Panc1 (cell line): ENCODE measurements at places on chromosomes 12 and 14. TPM values are rescaled to one million over a fixed set of nuclear protein-coding genes. Genes with fewer than 3 reads are reported as not detected.

ACSM4 gene
- not detected for total RNA-seq

DNA sequence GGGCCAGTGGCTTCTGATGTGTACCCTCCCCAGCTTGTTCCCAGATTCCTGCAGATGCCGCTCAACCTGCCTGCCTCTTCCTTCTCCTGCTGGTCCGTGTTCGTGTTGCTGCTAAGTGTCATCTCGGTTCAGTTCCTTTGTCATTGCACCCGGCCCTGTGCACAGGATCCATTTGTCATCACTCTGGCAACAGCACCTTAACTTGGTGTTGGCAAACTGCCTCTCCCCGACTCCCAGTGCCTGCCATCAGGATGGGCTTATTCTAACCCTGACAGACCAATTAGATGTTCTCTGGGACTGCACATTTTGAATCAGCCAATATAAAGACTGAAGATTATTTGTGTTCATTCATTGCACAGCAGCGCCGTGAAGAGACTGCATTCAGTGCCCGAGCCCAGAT lies 73.3 kb downstream of the CCDC92 start:
- H3K27ac ChIP-seq: no peak overlapping the region
- H3K4me3 ChIP-seq: no peak overlapping the region
- no peak for DNase-seq
- no peaks in the 10 kb centered on the region for H3K36me3 ChIP-seq
- no peaks in the 10 kb centered on the region for H3K4me1 ChIP-seq

DNA sequence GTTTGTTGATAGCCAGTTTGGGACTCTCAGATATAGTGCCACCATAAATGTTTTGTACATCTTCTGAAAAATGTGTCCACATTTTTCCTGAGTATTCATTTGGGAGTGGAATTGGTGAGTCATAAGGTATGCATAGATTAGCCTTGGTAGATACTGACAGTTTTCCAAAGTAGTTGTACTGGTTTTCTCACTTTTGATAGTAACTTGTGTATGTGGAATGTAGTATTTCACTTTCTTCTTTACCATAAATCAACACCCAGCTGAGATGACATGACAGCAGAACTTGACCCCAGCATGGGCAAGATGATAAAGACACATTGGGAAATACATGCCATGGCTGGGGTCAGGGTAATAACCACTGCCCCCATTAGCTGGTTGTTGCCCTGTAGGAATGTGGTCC lies 5.4 kb downstream of the FBXW8 start:
- DNase-seq: no peak
- H3K27ac ChIP-seq: no peak overlapping the region
- no peaks in the 10 kb centered on the region for H3K27me3 ChIP-seq
- H3K4me1 ChIP-seq: peaks cover 14% of the 10 kb centered on the region
- H3K36me3 ChIP-seq: no peaks in the 10 kb centered on the region; the same call in 1 of the 2 replicates

GRCh38 chr12:7154901-7155470 lies 24.8 kb downstream of the CLSTN3 start:
- H3K27me3 ChIP-seq: no peaks in the 10 kb centered on the region
- no peaks in the 10 kb centered on the region for H3K4me1 ChIP-seq
- no peak for DNase-seq
- H3K27ac ChIP-seq: no peak overlapping the region

DNA sequence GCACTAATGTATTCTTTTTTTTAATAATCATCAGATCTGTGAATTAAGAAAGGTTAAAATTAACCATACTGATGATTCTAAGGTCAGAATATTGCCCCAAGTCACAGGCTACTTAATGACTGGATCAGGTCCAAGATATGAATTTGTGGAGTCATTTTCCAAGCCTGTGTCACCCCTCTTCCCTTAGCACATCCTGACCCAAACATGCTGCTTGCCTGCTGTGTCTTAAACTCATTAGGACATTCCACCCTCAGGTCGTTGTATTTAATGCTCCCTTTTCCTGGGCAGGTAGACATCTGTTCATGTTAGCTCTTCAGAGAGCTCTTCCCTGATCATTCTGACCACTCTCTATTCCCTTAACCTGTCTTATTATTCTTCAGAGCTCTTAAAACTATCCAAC lies 463.5 kb upstream of the PDE3A start:
- no peaks in the 10 kb centered on the region for H3K27me3 ChIP-seq
- H3K4me1 ChIP-seq: no peaks in the 10 kb centered on the region
- no peak for DNase-seq
- no peak overlapping the region for H3K4me3 ChIP-seq
- no peak overlapping the region for H3K27ac ChIP-seq
- H3K36me3 ChIP-seq: no peaks in the 10 kb centered on the region

ADAM21 gene
- 0.08 TPM for total RNA-seq

GRCh38 chr14:49014476-49014875 lies 571.7 kb downstream of the RPS29 start:
- no peak overlapping the region for H3K27ac ChIP-seq
- no peak for DNase-seq
- no peaks in the 10 kb centered on the region for H3K4me1 ChIP-seq
- no peak overlapping the region for H3K4me3 ChIP-seq

SCNN1A gene
- 17.1 TPM for total RNA-seq

- H3K4me1 ChIP-seq: peaks cover 100% of the 10 kb centered on the region
- DNase-seq: no peak
- no peaks in the 10 kb centered on the region for H3K36me3 ChIP-seq
- H3K27me3 ChIP-seq: no peaks in the 10 kb centered on the region
These were observed 18.5 kb downstream of the NCOR2 start for GRCh38 chr12:124548854-124549378.

SLC2A3 gene
- 0.51 TPM for total RNA-seq

- no peak overlapping the region for H3K27ac ChIP-seq
- H3K4me1 ChIP-seq: no peaks in the 10 kb centered on the region
- no peaks in the 10 kb centered on the region for H3K36me3 ChIP-seq
- no peak for DNase-seq
These were observed 154.9 kb downstream of the CHST11 start for GRCh38 chr12:104611671-104612070.

- no peaks in the 10 kb centered on the region for H3K27me3 ChIP-seq
- no peak overlapping the region for H3K4me3 ChIP-seq
- no peak for DNase-seq
- H3K36me3 ChIP-seq: no peaks in the 10 kb centered on the region; the same call in 1 of the 2 replicates
- no peak overlapping the region for H3K27ac ChIP-seq
- no peaks in the 10 kb centered on the region for H3K4me1 ChIP-seq
These were observed 66.3 kb downstream of the CKB start for GRCh38 chr14:103456167-103456835.

- H3K4me1 ChIP-seq: no peaks in the 10 kb centered on the region; the same call in 1 of the 2 replicates
- peak; percentile 32 for DNase-seq
- no peaks in the 10 kb centered on the region for H3K36me3 ChIP-seq
- H3K4me3 ChIP-seq: peak overlapping the region; percentile 45
- H3K27ac ChIP-seq: peak overlapping the region; percentile 65; the same call in 1 of the 2 replicates
These were observed 645 bp downstream of the FOXA1 start for GRCh38 chr14:37594238-37594970.

PNP gene
- total RNA-seq: 35.1 TPM

GRCh38 chr12:128685903-128686475 lies 137.8 kb downstream of the SLC15A4 start:
- no peak for DNase-seq
- no peaks in the 10 kb centered on the region for H3K4me1 ChIP-seq
- no peak overlapping the region for H3K27ac ChIP-seq
- no peaks in the 10 kb centered on the region for H3K36me3 ChIP-seq
- H3K4me3 ChIP-seq: no peak overlapping the region

- H3K4me3 ChIP-seq: no peak overlapping the region
- H3K4me1 ChIP-seq: no peaks in the 10 kb centered on the region
- no peaks in the 10 kb centered on the region for H3K27me3 ChIP-seq
- DNase-seq: no peak
These were observed 90.3 kb downstream of the DDHD1 start for GRCh38 chr14:53062856-53063255.

- H3K4me3 ChIP-seq: no peak overlapping the region
- no peak for DNase-seq
- H3K27me3 ChIP-seq: no peaks in the 10 kb centered on the region
- H3K36me3 ChIP-seq: no peaks in the 10 kb centered on the region
- peak overlapping the region; percentile 87 for H3K27ac ChIP-seq
- H3K4me1 ChIP-seq: peaks cover 26% of the 10 kb centered on the region
These were observed 123.1 kb upstream of the KRR1 start for GRCh38 chr12:75634244-75635222.

KRT86 gene
- 1.1 TPM for total RNA-seq

DNA sequence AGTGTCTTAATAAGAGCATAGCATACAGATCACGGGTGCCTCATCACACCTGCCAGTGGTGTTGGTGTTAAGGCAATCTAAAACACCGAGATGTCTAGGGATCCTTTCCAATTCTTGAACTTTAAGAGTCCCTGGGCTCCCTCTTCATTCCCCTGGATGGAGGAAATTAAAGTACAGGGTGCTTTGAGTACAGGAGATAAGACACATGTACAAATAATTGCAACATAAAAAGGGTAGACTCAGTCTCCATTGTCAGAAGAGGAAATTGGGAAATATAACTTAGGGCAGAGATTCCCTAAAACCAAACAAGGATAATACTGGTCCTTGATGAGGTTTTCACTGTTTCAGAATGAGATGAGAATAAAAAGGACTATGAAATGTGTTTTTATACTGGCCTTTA lies 34.9 kb downstream of the SCFD1 start:
- no peak overlapping the region for H3K4me3 ChIP-seq
- no peaks in the 10 kb centered on the region for H3K27me3 ChIP-seq
- peaks cover 10% of the 10 kb centered on the region; the same call in 1 of the 2 replicates for H3K36me3 ChIP-seq
- H3K4me1 ChIP-seq: no peaks in the 10 kb centered on the region
- no peak for DNase-seq

DNA sequence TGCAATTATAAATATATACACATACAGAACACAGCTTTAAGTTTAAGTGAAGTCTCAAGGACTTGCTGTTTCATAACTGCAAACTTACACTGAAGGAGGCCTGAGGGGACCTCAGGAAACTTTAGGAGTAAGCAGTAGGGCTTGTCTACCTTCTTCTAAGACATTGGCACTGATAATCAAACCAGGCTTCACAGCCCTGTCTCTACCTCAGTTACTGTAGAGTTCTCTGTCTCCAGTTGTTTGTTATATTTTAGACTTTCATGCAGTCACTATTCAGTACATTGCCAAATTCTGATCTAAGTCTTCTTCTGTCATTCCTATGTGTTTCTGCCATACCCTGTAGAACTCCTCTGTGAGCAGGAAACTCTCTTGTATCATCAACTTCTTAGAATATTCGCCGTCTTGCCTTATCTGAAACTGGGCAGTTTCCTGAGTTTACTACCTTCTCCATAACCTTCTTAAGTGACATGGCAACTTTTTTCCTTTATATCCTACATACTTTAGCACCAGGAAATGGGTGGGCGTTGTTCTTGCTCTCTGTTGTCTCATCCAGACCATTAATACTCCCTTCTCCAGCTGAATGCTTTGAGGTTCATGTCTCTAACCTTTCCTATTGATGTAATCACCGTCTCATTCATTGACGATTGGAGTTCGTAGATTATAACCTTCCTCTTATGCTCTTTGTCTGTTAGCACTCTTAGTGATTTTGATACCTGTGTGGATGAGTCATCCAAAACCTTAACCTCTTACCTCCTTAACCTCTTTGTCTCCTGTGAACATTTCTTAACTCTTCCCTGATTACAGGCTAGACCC lies 11.4 kb downstream of the APAF1 start:
- no peak overlapping the region for H3K4me3 ChIP-seq
- no peaks in the 10 kb centered on the region for H3K4me1 ChIP-seq
- no peak for DNase-seq
- H3K27ac ChIP-seq: no peak overlapping the region
- no peaks in the 10 kb centered on the region; the same call in 1 of the 2 replicates for H3K36me3 ChIP-seq

DNA sequence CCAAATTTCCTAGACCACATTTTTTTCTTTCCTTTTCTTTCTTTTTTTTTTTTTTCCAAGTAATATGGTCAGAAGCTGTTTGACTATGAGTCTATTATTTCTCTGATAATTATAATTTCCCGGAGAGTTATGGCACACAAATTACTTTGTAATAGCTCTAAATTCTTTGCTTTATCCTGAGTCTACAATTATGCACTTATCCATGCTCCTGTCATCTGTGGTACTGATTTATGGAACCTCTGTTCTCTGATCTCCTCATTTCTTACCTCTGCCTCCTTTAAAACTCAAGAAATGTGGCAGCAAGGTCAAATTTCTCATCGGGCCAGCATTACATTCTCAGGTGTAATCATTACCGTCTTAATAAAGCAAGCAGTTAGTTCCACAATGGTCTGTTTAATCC lies 282.1 kb downstream of the PAWR start:
- H3K36me3 ChIP-seq: no peaks in the 10 kb centered on the region
- H3K27me3 ChIP-seq: no peaks in the 10 kb centered on the region
- H3K4me3 ChIP-seq: no peak overlapping the region
- peaks cover 6% of the 10 kb centered on the region; the same call in 1 of the 2 replicates for H3K4me1 ChIP-seq
- H3K27ac ChIP-seq: no peak overlapping the region

GRCh38 chr14:62956413-62956812 lies 88.8 kb downstream of the KCNH5 start:
- no peaks in the 10 kb centered on the region for H3K36me3 ChIP-seq
- no peak for DNase-seq
- no peaks in the 10 kb centered on the region for H3K27me3 ChIP-seq
- H3K4me1 ChIP-seq: no peaks in the 10 kb centered on the region
- no peak overlapping the region for H3K27ac ChIP-seq

C12orf60 gene
- 0.54 TPM for total RNA-seq

- no peak overlapping the region for H3K4me3 ChIP-seq
- H3K36me3 ChIP-seq: no peaks in the 10 kb centered on the region
- H3K27me3 ChIP-seq: no peaks in the 10 kb centered on the region
- DNase-seq: no peak
- H3K27ac ChIP-seq: no peak overlapping the region
- H3K4me1 ChIP-seq: no peaks in the 10 kb centered on the region
These were observed 42.7 kb downstream of the TMBIM6 start for GRCh38 chr12:49783917-49784676.

NUMB gene
- total RNA-seq: 51.5 TPM

DNA sequence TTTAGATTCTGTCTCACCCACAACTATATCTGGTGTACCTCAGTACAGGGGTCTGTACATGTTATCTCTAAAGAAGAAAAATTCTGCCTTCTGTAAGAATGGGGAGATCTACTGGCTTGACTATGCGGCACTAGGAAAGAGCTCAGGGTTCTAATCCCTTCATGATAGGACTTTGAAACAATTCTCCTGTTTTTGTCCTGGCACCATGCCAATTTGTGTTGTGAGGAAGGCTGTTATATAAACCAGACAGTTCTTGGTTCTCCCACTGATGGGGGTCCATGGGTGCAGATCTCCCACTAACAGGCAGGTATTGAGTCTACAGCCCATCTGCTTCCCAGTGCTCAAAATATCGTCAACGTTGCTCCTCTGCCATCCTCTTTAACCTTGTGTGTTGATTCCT lies 883.7 kb downstream of the GALC start:
- no peak overlapping the region for H3K27ac ChIP-seq
- no peaks in the 10 kb centered on the region for H3K27me3 ChIP-seq
- DNase-seq: no peak
- no peak overlapping the region for H3K4me3 ChIP-seq

- no peak for DNase-seq
- H3K27me3 ChIP-seq: peaks cover 30% of the 10 kb centered on the region
- no peak overlapping the region for H3K4me3 ChIP-seq
These were observed 13.3 kb upstream of the TBX3 start for GRCh38 chr12:114697243-114697716.

DNA sequence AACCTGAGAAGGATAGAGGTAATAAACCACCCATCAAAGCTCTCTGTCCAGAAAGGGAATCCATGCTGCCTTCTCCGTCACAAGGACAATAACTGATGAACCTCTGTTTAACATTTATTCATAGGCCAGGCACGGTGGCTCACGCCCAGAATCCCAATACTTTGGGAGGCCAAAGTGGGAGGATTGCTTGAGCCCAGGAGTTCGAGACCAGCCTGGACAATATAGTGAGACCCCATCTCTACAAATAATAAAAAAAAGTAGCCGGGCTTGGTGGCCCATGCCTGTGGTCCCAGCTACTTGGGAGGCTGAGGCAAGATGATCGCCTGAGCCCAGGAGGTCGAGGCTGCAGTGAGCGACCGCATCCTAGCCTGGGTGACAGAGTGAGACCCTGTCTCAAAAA lies 7.1 kb upstream of the FOS start:
- no peak overlapping the region for H3K4me3 ChIP-seq
- H3K27me3 ChIP-seq: no peaks in the 10 kb centered on the region; the same call in 1 of the 2 replicates
- H3K36me3 ChIP-seq: no peaks in the 10 kb centered on the region
